ENCODE measurements at places on chromosomes 3 and 15.

GRCh38 chr3:125144653-125145314 is 67.8 kb downstream of the SLC12A8 start:
- DNase-seq = no peak

DNA sequence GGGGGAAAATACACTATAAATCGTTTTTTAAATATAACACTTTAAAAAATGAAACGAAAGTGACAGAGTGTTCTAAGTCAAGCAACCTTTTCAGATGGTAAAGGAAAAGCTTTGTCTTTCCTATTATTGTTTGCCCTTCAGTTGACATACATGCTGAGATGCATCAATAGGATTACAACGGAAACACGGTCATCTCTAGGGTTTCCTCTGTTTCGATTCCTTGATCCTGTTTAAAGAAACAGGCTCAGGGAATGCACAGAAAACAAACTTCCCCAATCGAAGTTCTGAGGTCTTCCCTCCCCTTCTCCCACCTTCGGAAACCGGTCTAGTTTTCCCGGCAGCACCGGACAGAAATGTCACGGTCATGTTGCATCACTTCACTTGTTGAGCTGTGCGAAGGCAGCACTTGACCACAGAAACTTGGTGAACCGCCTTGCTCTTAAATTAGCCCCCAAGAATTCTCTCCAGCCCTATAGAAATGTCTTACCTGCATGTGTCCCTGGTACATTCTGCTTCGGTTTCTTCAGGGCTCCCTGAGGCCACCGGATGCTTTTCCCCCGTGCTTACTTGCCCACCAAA is 556 bp downstream of the PEX5L start:
- no peak for DNase-seq

DNA sequence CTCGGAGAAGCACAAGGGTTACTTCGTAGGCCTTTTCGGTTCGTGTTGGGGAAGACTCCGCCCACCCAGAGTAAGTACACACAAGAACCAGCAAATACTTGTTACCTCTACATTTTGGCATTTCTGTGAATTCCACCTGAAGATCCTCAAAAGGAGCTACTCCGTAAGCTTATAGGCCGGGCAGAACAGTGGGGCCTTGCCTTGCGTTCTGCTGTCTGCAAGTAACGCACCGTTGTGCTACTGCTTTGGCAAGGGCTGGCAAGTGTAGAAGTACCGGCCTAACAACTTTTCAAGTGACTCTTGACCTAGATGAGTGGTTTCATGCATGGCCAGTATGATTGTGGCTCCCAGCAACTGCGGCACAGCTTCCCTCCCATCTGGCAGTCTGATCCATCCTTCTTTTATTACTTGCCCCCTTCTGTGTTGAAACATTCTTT is 6.4 kb upstream of the DNAAF4 start:
- peak; percentile 79 for DNase-seq

DNA sequence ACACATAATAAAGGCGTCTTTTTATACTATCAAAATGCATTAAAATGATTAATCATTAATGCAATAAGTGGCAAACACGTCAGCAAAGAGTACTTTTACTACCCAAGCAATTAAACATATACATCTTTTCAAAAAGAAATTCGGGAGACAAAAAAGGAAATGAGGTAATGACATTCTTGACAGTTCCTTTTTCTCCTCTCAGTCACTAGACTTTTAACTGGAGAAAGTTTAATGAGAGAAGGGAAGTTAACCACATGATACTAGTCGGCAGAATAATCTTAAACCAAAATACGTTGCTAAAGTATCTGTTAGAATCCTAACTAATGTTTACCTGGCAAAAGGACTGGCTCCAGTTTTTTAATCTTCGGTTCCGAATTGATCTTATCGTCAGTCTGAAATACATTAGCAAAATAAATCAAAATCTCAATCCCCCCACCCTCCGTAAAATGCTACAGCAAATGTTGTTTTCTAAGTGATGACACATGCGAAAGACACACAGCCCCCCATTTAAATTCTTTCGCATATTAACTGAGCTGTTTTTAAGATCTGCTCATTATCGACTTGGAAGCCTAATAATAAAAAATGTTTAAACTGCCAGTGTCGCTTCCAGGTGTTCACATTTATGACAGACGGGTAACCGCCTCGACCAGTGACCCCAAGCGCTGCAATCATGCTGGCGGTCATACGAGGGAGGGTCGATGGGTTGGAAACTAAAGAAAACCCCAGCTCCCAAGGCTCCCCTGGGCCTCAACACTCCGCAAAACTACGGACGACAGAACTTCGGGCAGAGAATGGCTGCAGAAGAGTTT is 778 bp downstream of the MTMR10 start:
- DNase-seq = no peak

- DNase-seq = no peak
Measured at GRCh38 chr3:167694121-167694520, 40.4 kb upstream of the WDR49 start.

GRCh38 chr3:247916-248315 is 51.4 kb downstream of the CHL1 start:
- DNase-seq = no peak

DNA sequence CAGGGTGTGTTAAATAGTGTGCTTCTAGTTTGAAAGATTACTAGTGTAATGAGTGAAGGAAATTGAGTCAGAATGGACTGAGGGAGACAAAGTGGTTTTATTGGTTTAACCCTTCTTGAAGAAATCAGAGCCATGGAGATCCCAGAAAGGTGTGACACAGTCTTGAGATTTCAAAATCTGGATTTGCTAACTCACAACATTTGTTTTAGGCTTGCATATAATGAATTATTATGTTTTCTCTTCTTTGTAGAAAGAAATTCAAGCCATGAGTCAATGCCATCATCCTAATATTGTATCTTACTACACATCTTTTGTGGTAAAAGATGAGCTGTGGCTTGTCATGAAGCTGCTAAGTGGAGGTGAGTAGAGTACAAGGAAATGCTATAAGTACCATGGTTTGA is 25.1 kb downstream of the OXSR1 start:
- DNase-seq = no peak

DNA sequence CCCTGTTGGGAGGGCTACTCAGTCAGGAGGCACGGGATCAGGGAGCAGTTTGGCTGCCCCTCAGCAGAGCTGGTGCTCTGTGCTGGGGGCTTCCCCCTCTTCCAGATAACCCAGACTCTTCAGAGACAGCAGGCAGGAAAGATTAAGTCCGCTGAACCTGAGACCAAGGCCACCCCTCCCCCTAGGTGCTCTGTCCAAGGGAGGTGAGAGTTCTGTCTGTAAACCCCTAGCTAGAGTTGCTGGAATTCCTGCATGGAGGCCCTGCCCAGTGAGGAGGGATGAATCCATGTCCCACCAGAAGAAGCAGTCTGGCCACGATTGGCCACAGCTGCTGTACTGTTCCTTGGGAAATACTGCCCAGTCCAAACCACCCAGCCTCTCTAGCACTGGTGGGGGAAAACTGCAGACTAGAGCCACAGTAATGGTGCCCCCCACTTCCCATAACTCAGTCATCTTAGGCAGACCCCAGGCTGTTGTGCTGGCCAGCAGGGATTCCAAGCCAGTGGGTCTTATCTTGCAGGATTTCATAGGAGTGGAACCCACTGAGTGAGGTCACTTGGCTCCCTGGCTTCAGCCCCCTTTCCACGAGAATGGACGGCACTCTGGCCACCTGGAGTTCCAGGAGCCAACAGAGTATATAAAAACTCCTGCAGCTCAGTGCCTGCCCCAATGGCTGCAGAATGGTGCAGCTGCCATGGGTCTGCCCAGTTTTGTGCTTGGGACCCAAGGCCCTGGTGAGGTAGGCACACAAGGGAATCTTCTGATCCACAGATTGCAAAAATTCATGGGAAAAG is 42.9 kb downstream of the NPAP1 start:
- no peak for DNase-seq

DNA sequence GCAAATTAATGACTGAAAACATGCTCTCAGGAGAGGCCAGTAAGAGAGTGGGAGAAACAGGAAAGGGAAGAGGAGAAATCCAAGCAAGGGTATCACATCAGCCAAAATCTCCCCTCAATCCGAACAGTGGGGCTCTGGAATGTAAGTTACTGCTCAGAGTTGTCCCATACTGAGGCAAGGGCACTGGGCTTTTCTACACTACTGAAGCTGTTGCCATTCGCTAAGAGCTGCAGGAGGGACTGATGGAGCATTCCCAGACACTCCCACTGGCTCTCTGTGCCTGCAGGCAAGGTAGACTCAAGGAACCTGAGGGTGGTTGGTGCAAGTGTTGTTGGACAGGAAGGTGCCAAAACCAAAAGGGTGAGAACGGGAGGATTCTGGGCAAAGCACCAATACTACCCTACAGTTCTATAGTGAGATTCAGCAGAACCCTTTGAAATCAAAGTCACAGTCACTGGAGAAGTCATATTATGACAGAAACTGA is 46.1 kb downstream of the NEK10 start:
- DNase-seq = no peak

DNA sequence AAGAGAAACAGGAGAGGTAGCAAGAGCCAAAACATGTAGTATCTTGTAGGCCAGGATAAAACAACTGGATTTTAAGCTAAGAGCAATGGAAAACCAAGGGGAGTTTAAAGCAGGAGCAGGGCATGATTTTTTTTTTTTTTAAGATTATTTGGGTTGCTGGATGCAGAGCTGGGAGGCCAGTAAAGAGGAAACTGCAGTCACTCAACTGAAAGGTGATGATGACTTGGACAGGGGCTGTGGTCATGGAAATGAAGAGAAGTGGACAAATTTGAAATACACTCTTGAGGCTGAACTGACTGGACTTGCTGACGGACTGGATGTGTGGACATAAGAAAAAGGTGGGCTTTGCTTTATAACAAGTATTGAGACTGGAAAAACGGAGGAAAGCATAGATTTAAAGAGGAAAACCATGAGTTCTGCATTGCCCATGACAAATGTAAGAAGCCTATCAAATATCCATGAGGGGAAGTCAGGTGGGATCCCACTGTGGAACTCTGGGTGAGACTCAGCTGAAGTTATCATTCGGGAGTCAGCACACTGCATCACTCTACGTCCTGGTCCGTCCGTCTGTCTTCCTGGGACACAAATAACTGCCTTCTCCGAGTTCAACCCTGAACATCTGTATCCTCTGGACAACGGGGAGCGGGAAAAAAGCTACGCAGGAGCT is 688 bp downstream of the XPC start:
- no peak for DNase-seq

- no peak for DNase-seq
Measured at GRCh38 chr3:136263251-136263650, 13.1 kb downstream of the PCCB start.

- no peak for DNase-seq
Measured at GRCh38 chr3:143306407-143306806, 186.8 kb downstream of the CHST2 start.

- DNase-seq = no peak
Measured at GRCh38 chr15:85986741-85987140, 92.9 kb upstream of the AGBL1 start.

- DNase-seq = no peak
Measured at GRCh38 chr3:115254492-115255196, 107.6 kb upstream of the ZBTB20 start.

DNA sequence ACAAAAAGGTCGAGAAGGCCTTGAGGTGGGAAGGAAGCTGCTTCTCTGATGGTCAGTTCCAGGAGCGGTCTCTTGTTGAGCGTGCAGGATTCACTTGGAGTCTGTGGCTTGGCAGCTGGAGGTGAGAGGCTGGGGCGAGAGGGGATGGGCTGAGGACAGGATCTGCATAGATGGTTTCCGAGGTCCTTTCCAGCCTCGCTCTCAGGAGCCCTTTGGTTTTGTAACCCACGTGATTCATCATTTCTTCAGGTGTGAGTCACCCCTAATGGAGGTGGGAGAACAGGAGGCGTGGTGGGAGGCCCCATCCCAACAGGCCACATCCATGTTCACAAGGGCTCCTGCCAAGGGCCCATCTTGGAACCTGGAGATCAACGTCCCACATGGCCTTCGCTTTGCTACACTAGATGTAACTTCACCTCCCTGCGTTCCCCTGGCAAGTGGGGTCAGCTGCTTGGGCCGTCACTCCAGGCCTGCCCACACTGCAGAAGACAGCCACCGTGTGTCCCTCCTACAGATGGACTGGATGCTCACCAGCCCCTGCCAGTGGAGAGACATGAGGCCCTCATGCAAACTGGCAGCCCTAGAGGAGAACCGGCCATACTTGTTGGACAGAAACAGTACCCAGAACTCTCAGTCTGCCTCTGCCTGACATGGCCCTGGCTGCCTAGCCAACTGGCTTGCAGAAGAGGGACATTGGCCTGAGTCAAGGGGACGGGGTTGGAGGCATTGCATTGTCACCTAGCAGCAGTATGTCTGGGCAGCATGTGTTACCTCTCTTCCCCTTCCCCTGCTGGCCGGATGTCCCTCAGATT is 1.6 kb upstream of the PCSK6 start:
- no peak for DNase-seq

GRCh38 chr15:86903642-86904421 is 824.2 kb downstream of the AGBL1 start:
- DNase-seq = no peak

DNA sequence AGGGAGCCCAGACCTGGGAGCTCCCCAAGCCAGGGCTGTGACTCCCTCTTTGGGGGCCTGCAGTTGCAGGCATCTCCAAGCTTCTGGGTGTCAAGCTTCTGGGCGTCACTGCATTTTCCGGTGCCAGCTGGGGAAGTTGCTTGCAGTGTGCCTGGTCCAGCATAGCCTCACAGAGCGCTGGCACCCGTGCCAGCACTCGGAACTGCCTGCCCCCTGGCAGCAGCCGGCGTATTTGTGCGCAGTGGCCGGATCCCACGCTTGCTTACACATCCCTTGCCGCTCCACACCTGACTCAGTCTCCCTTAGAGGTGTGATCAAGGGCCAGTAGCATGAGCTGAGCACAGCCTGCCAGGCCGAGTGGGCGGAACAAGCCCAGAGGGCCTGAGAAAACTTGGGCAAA is 37.0 kb downstream of the COMMD2 start:
- DNase-seq = no peak
